Stimulated activated CD4-positive, alpha-beta T cell treated with anti-CD3 and anti-CD28 coated beads, Interleukin-1b, Interleukin-23, amount 100 ng/mL, for 4 hours (primary cell): ENCODE measurements at places on chromosomes 2 and 18.

DNA sequence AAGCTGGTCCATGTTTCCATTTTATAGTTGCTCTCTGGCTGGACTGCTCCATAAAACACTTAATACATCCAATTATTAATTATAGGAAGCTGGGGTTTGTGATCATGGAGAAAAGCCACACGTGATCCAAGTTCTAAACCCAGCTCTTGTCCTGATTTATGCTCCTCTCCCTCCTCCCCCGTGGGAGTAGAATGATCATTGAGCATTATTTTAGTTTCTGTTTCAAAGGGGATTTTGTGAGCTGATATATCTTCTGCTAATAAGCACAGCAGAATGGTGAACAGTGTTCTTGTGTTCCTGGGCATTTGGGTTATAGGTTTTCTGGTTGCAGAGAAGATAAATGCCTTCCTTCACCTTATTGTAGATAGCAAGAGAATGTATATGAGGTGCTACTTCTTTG, 135.7 kb upstream of the TMEM200C start:
- DNase-seq, result no peak

DNA sequence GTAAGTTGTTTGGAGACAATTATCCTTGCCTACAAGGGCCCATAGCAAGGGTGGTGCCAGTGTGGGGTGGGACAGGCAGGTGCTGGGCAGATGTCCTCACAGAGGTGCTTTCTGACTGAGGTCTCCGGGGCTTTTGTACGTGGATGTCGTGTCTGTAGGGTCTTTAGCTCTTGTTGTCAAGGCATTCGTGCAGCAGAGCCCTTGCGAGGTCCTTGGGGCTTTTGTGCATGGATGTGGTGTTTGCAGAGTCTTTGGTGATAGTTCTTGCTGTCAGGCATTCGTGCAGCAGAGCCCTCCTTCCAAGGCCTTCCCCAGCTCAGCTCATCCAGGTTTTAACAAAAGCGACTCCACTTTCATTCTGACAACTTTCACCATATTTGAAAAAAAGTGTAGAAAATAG, 116.0 kb upstream of the TMEM18 start:
- DNase-seq, result no peak

- DNase-seq, result no peak
Observed at GRCh38 chr18:56933472-56933871, 213.4 kb upstream of the BOD1L2 start.

DNA sequence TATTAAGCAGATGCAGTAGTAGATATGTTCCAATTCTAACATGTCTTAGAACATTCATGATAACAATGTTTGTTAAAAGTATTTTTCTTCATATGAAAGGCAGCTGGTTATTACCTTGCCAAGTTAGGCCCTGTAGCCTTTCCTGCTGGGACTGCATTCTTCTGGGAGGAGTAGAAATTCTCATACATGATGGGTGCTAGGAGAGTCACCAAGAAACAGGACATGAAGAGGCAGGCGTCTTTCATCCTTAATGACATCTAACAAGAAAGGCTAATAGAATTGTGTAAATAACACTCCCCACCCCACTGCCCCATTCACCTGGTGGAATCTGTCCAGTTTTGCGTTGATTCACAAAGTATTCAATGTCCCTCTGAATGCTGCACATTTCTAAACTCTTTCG, 24.7 kb upstream of the EPG5 start:
- DNase-seq, result no peak

- DNase-seq, result no peak
Observed at GRCh38 chr2:210363876-210364275, 48.9 kb upstream of the MYL1 start.

GRCh38 chr2:54289917-54290316, 33.9 kb upstream of the TSPYL6 start:
- DNase-seq, result no peak

- no peak for DNase-seq
Observed at GRCh38 chr2:100059638-100060037, 82.8 kb downstream of the AFF3 start.

- no peak for DNase-seq
Observed at GRCh38 chr2:202278036-202278760, 12.6 kb downstream of the NOP58 start.

- DNase-seq, result peak; percentile 68
Observed at GRCh38 chr2:234288974-234289455, 207.9 kb downstream of the ARL4C start.

DNA sequence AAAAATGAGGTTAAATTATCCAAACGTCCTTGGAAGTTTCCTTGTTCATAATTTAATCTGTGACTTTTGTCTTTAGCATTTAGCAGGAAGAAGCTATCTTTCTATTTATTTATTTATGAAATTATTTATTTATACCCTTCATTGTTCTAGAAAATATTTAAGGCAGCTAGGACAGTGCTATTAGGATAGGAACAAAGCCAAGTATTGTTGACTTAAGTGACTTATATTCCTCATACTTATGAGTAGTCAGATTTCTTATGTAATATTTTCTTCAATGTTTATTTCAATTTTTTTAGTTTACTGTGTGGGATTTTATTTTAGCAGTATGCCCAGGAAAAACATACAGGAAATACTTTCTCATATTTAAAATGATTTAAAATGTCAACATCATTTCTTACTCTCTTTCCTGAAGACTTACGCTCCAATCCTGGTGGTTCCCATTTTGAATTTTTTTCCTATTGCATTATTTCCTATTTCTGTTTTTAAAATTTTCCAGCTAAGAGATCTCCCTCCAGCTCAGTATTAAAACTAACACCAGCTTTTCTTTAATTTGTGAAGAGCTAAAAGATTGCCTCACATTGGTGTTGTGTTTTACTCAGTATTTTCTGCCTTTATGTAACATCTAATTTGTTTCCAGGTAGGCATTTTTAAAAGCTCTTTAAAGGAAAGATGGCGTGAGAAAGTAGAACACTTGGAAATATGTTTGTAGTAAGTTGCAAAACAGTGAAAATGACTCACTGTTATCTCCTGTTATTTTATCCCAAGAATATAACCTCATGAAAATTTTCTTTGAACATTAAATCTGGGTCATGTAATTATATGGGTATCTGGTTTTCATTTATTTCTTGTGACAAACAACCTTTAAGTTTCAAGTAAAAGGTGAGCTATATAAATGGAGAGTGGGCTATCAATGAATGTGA, 32.2 kb downstream of the MAPRE2 start:
- DNase-seq, result no peak

- DNase-seq, result no peak
Observed at GRCh38 chr2:86764661-86765309, 25.9 kb downstream of the CD8A start.

DNA sequence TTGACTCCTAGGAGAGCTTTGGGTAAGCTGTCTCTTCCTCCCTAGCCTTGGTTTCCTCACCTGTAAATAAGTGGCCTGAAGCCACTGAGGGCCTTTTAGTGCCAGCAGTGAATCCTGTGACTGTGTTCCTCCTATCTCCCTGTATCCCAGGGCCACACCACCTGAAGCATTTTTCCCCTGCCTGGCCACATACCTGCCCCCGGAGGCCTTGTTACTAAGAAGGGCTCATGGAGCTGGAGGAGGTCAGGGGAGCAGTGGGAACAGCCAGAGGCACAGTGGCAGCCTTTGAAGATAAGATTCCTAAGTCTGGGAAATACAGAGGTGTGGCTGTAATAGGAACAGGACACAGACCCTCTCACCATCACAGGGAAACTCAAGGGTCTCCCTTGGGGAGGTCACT, 162.4 kb downstream of the SMAD7 start:
- DNase-seq, result no peak

GRCh38 chr2:224020523-224020922, 18.6 kb downstream of the SERPINE2 start:
- no peak for DNase-seq

- no peak for DNase-seq
Observed at GRCh38 chr2:130314377-130314776, 28.3 kb upstream of the IMP4 start.

DNA sequence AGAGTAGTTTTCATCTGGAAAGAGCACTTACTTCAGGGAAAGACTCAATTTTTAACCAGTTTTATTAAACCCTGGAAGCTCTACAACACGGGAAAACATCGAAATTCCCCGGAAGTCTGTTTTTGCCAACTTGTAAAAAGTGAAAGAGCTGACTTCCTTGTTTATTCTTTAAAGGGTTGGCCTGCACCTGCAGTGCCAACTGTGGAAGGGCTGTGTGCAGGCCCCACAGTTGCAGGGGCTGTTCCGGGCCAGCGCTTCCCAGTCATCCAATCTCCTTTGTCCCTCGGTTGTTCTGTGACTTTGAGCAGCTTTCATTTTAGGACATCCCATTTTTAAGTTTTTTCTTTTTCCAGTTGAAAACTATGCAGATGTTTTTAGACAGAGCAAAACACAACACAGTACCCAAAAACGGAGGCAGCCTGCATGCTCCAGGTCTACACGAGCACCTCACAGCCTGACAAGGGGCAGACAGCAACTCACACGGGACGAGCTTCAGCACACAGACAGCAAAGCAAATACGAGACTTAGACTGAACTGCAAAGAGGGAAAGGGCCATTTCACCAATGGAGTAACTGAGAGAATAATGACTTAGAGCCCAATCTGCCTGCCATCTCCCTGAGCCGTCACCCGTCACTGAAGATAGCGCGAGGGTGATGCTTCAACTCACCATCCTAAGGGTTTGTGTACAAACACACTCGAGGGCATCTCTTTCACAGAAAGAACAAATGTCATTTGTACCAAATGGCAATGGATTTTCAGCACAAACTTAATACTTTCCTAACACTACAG, 70.6 kb downstream of the EMILIN2 start:
- DNase-seq, result no peak

DNA sequence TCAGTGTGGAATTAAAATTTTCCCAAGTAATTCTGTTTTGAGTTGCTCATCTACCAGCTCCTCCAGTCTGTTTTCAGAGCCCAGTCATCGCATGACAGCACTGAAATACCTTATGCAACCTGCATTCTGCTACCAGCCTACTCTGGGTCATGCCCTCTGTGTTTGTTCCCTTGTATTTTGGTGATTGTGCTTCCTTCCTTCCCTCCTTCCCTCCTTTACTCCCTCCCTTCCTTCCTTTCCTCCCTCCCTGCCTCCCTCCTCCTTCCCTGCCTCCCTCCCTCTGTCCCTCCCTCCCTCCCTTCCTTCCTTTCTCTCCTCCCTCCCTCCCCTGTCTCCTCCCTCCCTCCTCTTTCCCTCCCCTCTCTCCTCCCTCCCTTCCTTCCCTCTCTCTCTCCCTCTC, 289.6 kb downstream of the CDH2 start:
- no peak for DNase-seq

DNA sequence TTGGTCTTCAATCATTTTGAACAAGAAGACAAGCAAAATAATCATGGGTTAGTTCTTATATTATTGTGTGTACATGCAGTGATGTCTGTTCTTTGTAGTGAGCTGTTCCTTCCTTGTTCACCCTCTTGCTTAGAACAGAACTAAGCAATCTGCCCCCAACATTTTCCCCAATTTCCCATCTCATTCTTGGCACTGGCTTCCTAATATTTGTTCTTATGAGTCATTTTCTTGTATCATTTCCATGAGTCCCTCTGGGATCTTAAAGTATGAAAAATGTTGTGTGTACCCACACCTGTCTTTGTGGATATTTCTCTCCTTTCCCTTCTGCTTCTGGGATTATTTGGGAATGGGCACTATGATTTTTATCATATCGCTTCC, 3.5 kb upstream of the IL1B start:
- DNase-seq, result no peak

DNA sequence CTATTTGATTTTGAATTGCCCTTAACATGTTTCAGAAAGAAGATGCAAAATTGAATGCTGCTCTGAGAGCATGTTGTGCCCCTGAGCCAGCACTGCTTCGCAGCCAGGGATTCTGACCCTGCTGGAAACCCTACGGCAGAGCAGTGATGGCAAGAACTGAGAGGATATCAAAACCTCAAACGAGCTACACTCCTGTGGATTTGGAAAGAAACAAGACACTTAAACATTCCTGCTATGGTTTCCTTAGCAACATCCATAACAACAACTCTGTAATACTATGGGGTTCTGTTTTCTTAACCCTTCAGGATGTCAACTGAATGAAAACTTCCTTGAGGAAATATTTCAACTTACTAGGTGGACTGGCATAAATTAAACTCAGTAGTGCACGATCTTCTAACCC, 649.1 kb downstream of the NYAP2 start:
- no peak for DNase-seq

DNA sequence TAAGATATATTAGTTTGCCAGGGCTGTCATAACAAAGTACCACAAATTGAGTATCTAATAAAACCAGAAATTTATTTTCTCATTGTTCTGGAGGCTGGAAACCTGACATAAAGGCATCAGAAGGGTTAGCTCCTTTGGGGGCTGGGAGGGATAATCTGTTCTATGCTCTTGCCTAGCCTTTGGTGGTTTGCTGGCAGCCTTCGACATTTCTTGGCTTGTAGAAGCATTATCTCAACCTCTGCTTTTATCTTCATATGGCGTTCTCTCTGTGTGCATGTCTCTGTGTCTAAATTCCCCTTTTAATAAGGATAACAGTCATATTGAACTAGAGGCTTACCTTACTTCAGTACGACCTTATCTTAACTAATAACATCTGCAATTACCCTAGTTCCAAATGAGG, 22.8 kb upstream of the NT5C1B start:
- DNase-seq, result no peak

DNA sequence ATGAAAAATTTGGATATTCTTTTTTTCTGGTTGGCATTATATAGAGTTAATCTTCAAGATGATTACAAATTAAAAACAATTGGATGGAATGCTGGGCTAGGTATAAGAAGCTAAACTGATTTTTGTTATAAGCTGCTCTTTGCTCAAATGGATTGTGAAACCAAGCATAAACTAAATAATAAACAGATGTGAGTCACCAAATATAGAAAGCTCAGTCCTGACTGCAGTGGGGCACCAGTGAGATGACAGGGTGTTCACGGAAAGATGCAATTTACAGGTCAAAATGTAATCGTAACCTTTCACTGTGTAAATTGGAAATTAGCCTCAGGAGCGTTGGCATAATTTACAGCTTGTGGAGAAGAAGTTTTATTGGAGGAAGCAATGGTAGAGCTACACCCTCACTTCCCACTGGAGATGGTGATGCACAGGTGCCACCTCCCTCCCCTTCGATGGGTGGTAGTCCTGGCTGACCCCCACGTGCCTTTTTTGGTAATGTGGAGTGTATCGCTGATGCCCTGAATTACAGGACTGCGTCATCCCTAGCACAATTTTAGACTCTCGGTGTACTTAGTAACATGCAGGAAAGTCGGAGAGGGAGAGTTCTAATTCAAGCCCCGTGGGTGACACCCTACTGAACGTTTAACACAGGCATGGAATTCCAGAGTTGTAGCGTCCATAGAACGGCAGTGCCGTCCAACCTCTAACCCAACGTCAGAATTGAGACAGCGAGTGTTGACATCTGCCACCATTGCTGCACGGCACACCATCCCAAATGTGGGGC, 73.9 kb upstream of the NFATC1 start:
- no peak for DNase-seq
